Osteocyte (in vitro differentiated cells): ENCODE measurements at places on chromosomes 1 and 21. TPM values are rescaled to one million over a fixed set of nuclear protein-coding genes. Genes with fewer than 3 reads are reported as not detected.

The OR2L2 gene
- 0.08 and 0.13 TPM in 2 replicates for total RNA-seq

The SRGAP2B gene
- total RNA-seq = 43.1 and 44.7 TPM in 2 replicates

The APOBEC4 gene
- not detected in 2 replicates for total RNA-seq

The TRAF3IP3 gene
- total RNA-seq = not detected in 2 replicates

The ESPN gene
- total RNA-seq = 0.31 TPM in 1 of 2 replicates, not detected in the other

The ETNK2 gene
- total RNA-seq = 15.4 and 15.9 TPM in 2 replicates

The SIKE1 gene
- 57.2 and 60.4 TPM in 2 replicates for total RNA-seq

The OR2M3 gene
- total RNA-seq = not detected in 2 replicates

DNA sequence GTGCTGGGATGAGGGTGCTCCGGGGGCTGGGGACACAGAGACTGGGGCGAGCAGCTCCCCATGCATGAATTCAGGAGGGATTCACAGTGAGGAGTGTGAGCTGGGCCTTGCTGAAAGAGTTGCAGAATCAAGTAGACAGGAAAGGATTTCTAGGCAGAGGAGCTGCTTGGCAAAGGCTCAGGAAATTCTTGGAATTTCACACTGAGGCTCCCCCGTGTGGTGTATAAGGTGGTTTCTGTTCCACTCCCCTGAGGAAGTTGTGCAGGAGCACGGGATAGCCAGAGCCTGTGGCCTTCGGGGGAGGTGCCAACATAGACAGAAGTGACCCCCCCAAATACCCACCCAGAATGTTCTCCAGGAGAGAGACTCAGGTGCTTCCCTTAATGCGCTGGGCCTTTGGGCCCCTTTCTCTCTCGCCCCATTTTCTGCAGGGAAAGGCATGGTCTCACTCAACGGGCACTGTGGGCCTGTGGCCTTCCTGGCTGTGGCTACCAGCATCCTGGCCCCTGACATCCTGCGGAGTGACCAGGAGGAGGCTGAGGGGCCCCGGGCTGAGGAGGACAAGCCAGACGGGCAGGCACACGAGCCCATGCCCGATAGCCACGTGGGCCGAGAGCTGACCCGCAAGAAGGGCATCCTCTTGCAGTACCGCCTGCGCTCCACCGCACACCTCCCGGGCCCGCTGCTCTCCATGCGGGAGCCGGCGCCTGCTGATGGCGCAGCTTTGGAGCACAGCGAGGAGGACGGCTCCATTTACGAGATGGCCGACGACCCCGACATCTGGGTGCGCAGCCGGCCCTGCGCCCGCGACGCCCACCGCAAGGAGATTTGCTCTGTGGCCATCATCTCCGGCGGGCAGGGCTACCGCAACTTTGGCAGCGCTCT is 58.5 kb upstream of the ACTL8 start:
- no peak for DNase-seq

DNA sequence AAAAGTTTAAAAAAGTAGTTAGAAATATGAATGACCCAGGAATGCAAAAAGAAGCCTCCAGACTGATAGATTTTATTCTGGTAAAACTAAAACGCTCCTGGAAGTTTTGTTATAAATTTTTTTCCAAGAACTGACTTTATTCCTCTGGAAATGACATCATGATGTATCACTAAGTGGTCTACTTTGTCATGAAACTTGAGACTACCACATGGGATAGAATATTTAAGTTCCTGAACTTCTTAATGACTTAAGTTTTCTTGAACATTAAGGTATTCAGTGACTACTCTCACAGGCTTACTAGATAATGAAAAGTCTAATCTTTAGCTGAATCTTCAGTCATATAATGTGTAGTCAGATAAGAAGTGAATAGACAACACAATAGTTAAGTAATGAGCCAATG is 842.2 kb downstream of the USP25 start:
- DNase-seq = no peak

- DNase-seq = no peak
Measured at GRCh38 chr1:61109158-61109557, 26.8 kb downstream of the NFIA start.

- DNase-seq = no peak
Measured at GRCh38 chr1:200861937-200862647, 10.7 kb upstream of the GPR25 start.

- no peak for DNase-seq
Measured at GRCh38 chr1:13760340-13760739, 60.4 kb downstream of the PRDM2 start.

- DNase-seq = no peak
Measured at GRCh38 chr1:83318366-83318765, 680.6 kb downstream of the TTLL7 start.

- no peak for DNase-seq
Measured at GRCh38 chr21:41508415-41509144, 622 bp upstream of the TMPRSS2 start.

- DNase-seq = no peak
Measured at GRCh38 chr21:28489162-28489561, 503.5 kb downstream of the LTN1 start.

DNA sequence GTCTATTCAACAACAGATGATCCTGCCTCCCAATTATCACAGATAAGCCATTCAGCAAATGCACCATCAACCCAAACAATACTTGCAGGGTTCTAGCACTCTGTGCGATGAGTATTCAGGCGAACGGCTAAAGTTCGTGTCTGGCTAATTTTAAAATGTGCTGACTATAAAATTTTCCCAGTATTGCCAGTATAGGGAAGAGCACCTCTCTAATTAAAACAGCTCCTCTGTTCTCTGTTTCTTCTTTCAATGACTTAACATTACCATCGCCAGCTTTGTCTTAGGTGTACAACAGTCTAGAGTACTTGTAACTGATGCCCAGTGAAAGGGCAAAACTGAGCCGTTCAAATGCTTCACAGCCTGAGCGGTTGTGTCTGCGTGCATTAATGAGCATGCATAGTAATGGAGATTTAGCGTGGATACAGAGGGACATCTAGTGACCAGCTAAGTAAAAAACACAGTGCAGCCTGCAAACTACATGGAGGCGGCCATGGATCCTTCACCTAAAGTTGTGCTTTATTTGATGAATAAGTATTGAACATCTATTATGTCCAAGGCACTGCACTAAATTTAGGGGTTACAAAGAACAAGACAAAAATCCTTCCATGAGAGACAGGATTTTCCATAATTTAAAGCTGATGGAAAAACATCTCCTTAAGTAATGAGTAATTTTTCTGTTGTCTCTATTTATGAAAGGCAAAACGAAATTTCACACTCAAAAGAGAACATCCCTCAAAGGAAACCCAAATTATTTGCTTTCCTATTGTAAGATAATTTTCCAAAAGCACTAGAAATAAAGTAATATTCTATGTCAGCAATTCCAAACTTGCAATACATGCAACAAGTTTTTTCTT is 120.0 kb downstream of the SETD4 start:
- no peak for DNase-seq

DNA sequence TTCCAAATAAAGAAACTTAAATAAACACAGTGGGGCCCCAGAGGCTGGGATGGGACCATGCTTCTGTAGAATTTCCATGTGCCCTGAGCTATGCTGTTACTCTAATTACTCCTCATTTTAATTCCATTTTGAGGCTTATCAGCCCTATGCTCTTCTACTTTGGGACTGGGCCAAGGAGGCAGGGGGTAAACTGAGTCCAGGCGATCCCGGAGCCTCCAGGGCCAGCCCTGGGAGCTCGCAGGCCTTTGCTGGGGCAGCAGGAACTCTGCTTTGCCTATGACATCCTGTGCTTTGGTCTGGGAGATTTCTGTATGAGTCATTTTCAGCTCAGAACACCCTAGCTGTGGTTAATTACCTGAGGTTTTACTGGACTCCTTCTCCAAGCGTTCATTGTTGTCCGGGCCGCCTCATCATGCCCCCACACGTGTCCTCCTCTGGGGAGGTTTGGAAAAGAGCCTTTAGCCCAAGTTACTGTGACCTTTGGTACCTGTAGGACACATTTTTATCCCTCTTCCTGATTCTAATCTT is 95.7 kb downstream of the RHOU start:
- no peak for DNase-seq

GRCh38 chr1:110307239-110307974 is 31.8 kb upstream of the RBM15 start:
- DNase-seq = no peak

GRCh38 chr1:161381707-161382106 is 14.0 kb upstream of the CFAP126 start:
- DNase-seq = no peak

DNA sequence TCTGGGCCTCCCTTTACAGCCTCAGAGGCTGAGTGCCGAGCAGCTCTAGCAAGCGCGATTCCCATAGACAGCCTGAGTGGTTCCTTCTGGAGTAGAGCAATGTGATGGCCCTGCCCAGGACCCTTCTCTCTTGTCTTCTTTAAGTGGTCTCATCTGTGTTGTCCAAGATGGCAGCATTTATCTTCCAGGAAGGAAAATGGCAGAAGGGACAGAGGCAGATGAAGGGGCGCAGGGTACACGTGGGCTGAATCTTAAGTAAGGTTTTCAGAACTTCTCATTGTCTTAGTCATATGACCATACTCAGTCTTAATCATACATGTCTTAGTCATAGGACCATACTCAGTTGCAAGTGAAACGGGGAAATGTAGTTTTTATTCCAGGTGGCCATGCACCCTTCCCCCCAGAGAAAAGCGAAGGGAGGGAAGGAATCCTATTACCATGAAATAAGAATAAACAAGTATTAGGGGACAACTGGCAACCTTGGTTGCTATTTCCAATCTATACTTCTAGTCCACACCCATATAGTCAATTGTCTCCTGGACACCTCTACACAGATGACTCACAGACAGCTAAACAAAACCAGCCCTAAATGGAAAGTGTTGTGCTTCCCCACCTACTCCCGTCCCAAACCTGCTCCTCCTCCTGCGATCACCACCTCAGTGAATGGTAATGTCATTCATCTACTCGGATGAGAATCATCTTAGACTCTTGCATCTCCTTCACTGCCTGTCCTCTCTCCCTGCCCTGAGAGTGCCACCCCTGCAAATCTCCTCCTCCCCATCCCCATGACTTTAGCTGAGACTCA is 13.3 kb downstream of the OVAAL start:
- no peak for DNase-seq

GRCh38 chr1:17128361-17128760 is 9.1 kb upstream of the PADI2 start:
- no peak for DNase-seq

- DNase-seq = no peak
Measured at GRCh38 chr1:229006121-229006870, 264.6 kb upstream of the RAB4A start.

DNA sequence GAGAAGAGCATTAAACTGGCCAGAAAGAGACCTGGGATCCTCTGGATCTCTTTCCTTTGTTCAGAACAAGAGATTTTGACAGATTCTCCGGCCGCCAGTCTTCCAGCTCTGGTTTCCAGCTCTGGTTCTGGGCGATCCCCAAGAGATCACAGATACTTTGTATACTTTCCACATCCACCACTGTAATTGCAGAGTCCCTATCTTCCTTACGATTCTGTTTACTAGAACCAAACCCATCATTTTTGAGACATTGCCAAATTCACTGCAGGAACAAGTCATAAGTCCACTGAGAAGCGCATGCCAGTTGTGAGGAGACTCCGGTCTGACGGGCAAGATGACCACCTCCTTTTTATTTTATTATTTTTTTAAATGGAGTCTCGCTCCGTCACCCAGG is 505.2 kb downstream of the SMYD3 start:
- no peak for DNase-seq

- no peak for DNase-seq
Measured at GRCh38 chr1:60068393-60069045, 5.1 kb downstream of the C1orf87 start.

- no peak for DNase-seq
Measured at GRCh38 chr1:91283421-91283726, 121.3 kb downstream of the HFM1 start.

DNA sequence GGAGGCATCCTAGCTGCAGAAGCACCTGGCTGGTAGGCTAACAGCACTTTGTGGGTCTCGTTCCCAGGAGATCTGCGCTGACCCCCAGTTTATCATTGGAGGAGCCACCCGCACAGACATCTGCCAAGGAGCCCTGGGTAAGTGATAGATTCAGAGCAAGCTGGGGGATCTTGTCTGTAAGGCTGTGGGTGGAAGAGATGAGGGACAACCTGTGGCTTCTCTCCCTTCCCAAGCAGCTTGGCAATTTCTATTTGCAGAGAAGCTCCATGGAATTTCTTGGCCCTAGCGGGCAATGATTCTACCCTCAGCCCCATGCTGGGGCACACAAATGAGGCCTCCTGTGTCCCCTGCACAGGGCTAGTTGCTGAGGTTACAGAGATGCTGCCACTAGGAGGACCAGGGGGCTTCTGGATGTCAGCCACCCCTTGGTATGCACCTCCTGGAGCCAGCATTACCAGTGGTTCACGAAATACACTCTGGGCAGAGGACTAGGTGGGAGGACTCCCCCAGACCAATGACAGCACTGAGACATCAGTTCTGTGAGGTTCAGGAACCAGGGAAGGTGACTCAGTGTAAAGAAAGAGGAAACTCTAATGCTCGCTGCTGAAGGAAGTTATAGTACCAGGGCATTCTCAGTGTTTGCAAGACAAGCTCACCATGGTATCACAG is 5.5 kb downstream of the CAPN2 start:
- no peak for DNase-seq

DNA sequence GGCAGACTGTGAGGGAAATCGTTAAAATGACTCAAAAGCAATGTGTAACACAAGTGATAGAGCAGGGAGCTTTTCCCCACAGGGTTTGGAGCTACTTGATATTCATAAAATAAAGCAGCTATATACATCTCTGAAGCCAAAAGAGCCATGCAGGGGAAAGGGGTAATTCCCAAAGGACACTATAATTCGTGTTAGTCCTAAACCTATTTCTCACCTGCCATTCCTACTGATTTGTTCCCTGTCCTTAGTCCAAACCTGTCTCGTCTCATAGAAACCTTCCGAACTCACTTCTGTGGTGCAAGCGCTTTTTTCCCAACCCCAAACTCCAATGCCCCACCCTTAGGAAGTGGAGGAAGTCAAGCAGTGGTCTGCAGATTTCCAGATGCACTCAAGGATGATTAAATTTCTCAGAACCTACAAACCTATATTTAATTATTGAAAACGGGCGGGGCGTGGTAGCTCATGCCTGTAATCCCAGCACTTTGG is 946 bp upstream of the HNRNPR start:
- DNase-seq = no peak
